ENCODE measurements at places on chromosomes 1 and 21.

DNA sequence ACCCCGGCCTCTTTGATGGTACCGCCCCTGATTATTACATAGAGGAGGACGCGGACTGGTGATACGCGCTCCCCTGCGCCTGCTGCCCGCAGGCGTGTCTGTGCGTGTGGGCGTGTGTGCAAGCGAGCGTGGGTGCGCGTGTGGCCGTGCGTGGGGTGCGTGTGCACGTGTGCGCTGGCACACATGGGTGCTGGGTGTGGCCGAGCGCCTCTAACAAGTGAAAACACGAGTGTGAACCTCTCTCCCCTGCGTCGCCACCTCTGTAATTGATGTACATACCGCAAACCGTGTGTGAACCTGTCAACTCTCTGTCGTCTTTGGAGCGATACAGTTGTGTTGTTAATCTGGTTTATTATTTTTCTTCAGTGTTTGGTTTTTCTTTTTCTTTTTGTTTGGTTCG is 87.8 kb upstream of the TMEM51 start:
- no peak for DNase-seq

GRCh38 chr1:207050480-207051190 is 373 bp downstream of the YOD1 start:
- DNase-seq = peak; percentile 94

DNA sequence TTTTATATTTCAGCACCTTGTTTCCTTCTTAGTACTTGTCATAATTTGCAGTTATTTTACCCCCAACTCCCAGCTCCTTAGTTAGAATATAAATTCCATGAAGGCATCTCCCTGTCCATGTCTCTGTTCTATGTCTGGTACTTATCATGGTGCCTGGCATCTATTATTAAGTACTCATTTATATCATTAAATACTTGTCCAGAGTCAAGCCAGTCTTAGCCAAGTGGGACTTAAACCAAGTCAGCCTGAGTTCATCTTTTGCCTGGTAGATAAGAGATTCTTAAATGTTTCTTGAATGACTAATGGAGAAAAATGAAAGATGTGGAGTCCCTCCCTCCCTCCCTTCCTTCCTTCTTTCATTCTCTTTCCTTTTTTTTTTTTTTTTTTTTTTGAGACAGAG is 9.4 kb downstream of the SLC25A44 start:
- DNase-seq = no peak

- no peak for DNase-seq
Measured at GRCh38 chr1:215241451-215241850, 158.9 kb downstream of the KCNK2 start.

GRCh38 chr1:15028616-15029015 is 124.9 kb upstream of the TMEM51 start:
- DNase-seq = no peak

- DNase-seq = no peak
Measured at GRCh38 chr1:81118550-81118949, 682.2 kb upstream of the ADGRL2 start.

DNA sequence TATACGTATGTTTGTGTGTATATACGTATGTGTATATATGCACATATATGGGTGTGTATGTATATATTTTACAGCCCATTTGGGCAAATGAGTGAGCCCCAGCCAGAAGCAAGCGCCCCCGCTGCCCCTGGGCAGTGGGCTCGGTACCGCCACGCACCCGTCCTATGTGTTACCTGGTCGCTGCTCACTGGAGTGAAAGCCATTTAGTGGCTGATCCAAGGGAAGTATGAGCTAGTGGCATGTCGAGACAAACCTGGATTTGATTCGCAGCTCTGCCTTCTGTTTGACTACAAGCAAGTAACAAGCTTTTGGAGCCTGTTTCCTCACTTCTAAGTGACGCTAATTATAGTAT is 35.8 kb upstream of the JAK1 start:
- no peak for DNase-seq

- DNase-seq = no peak
Measured at GRCh38 chr1:203932556-203932955, 71.2 kb downstream of the SNRPE start.

- DNase-seq = no peak
Measured at GRCh38 chr1:46622344-46622743, 5.7 kb upstream of the MOB3C start.

DNA sequence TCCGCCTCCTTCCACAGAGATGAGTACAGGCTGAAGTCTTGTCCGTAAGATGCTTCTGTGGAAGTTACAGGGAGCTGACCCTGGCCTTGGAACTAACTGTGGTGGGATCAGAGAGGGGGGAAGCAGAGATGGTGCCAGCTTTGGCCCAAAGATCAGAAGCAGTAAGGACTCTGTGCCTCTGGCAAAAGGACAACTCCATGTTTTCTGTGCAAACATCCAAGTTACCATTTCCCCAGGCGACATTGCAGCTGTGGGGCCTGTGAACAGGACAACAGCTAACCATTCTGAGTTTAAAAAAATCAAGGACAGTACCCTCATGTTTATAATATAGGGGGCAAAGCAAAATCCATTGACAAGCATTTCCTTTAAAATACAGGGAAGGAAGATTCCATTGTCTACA is 38.4 kb downstream of the TEX35 start:
- DNase-seq = no peak

DNA sequence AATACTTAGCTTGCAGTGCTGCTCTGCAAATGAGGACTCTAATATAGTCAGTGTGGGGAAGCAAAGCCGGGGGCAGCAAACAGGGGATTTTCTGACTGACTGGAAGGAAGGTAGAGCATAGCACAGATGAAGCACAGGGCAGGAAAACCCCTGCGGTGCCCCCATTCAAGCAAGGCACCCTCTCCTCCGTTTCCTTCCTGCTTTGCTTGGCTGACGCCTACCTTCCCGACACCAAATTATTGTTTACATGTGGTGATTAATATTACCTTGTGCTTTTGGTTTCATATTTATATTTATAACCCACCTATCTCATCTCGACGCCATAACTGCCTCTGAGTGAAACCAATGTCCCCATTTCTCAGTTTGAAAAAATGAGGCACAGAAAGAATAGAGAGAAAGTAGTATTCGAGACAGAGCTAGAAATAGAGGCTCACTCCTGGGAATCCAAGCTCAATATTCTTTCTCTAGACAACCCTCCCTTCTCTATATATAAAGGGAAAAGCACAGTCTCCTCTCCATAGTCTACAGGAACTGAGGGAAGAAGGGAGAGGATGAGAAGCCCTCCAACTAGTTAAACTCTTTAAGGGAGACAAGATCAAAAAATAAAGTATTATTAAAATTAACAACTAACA is 41.3 kb downstream of the PIK3C2B start:
- DNase-seq = no peak

DNA sequence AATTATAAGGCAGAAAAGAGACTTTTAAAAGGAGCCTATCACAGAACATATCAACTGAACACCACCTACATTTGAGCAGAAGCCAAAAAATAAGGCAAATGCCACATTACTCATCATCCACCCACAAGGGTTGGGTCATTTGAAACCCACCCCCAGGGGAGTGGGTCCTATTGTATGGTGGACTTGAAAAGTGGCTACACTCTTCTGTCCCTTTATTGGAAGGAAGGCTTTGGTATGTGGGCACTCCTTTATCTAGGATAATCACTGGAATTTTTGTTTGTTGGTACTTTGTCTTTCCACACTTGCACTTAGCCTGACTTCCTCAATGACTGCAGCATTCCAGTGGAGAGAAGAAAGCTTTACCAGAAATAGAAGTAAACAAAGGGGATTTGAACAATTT is 157.2 kb upstream of the COL11A1 start:
- DNase-seq = no peak

DNA sequence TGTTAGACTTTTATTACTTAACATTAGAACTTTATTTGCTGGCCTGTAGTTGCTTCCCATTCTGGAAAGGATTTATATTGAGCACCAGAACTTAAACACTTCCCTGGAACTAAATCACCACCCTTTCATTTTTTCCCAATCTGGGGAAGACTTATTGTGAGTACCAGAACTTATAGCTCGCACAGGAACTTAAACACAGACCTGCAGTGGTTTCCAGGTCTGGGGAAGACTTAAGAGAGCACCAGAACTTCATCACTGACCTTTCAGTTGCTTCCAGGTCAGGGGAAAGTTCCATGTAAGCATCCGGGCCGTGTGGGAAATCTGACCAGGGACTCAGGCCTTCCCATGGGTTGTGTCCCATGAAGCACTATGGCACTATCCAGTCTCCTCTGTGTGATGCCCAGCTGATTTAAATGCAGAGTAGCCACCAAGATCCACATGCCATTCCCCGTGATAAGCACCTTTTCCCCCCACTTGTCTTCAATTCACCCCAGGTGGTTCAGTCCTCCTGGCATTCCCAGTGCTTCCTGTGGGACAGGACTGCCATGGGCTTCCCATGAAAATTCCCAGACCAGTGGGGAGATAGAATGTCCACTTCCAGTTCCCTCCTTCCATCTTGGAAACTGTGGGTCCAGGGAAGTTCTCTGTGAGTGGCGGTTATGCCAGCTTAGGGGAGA is 48.9 kb downstream of the C4BPA start:
- no peak for DNase-seq

GRCh38 chr1:9836632-9836960 is 12.8 kb upstream of the CLSTN1 start:
- DNase-seq = no peak

DNA sequence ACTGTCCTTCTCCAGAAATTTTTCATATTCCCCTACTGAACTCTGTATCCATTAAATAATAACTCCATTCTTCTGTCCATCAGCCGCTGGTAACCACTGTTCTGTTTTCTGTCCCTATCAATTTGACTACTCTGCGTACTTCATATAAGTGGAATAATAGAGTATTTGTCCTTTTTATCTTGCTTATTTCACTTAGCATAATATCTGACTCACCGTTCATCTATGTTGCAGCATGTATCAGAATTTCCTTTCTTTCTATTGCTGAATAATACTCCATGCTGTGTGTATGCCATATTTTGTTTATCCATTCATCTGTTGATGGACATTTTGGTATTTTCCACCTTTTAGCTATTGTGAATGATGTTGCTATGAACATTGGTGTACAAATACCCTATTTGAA is 71.9 kb downstream of the CEP350 start:
- no peak for DNase-seq

- DNase-seq = no peak
Measured at GRCh38 chr21:41611966-41612606, 104.1 kb upstream of the TMPRSS2 start.

DNA sequence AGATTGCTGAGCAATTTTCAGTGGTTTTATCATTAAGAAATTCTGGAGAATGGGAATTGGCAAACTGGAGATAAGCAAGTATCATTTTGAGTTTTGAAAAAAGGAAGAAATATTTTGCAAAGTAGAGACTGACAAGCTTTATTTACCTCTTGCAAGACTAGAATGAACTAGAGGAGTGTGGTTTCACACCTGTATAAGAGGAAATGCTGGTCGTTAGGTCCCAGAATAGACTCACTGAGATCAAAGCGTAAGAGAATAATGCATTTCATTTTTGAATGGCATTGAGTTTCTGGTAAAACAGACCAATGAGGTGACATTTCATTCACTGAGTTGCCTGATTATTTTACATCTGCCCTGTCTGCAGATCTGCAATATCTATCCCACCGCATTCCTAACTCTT is 308.1 kb downstream of the ADGRL2 start:
- no peak for DNase-seq

DNA sequence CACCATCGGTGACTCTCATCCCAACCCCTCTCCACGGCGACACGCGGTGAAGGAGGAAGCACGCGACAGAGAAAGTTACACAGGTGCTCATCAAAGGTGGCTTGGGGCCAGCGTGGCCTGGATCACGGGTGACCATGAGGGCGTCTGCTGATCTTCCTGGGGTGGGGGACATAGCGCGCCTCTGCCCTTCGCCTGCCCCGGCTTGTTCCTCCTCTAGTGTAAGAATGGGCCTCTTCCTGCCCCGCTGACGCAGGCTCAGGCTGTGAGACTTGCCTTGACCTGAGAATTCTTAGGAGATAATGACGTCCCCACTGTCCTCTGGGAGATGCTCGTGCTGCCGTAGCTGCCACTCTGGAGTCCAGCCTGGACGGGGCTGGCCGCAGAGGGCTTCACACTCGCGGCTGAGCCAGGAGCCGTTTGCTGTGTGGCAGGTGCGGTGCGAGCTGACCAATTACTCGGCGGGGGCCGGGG is 39.0 kb upstream of the TMEM52 start:
- DNase-seq = no peak

- DNase-seq = no peak
Measured at GRCh38 chr1:110083061-110083865, 12.8 kb upstream of the ALX3 start.

DNA sequence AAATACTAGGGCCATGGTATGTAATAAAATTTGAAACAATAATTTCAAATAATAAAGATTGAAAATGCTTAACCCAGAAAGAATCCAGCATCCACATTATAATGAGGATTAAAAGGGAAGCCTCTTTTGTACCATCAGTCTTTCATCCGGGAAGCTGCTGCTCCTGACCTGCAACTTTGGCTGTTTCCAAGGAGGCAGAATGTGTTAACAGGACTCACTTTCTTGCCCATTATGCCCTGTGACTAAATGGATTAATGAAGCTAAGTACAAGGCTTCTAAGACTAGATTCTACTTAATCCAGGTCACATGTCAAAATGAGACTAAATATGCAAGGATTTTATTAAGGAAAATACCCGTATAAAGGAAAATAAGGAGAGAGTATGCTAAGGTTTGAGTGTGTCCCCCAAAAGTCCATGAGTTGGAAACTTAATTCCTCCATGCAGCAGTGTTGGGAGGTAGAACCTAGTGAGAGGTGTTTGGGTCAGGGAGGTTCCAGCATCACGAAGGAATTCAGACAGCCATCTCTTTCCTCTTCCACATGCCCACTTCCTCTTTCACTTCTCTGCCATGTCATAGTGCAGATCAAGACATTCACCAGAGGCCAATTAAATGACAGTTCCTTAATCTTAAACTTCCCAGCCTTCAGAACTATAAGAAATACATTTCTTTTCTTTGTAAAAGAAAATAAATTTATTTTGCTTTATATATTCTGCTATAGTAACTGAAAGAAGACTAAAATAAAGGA is 27.7 kb downstream of the FMO2 start:
- no peak for DNase-seq

DNA sequence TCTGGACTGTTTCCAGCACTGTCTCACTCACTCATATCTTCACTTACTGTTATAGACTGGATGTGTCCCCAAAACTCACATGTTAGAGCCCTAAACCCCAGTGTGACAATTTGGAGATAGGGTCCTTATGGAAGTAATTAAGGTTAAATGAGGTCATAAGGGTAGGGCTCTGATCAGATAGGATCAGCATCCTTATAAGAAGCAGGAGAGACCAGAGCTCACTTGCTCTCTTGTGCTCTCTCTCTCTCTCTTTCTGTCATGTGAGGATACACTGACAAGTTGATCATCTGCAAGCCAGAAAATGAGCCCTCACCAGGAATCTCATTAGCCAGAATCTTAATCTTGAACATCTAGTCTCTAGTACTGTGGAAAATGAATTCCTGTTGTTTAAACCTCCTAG is 23.4 kb downstream of the TNR start:
- no peak for DNase-seq

GRCh38 chr1:217484871-217485270 is 146.0 kb downstream of the GPATCH2 start:
- DNase-seq = no peak

DNA sequence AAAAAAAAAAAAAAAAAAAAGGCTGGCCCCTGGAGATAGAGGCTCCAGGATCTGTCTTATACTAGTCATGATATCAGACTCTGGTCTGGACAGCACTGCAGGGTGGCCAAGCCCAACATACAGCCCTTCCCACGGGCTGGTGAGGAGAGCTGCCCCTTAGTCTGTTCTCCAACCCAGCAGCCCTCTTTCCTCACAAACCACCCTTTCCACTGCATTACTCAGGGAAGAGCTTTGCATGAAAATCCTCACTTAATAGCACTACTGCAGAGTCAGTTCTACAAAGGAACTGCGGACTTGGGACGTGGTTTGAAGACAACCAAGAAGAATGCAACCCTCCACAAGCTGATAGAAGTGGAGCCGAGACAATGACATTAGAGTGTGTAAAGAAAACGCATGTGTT is 5.7 kb downstream of the BCAR3 start:
- no peak for DNase-seq
